Suprapubic skin (tissue), 4 donors: ENCODE measurements at places on chromosomes 11 and 22.

DNA sequence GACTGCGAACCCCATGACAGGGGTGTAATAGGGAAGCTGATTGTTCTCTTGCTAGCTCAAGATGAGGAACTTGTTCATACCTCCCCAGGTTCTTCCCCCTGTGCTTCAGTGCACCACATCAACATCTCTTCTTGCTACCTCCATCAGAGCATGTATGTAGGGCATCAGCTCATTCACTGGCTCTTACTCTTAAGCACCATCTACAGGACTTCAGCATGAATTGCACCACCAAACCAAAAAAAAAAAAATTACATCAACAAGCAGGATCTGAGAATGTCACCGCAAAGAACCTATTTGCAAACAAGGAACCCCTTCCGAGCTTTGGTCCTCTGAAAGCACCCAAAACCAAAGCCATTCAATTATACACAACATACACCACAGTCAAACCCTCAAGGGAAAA is 2226.5 kb upstream of the RAG2 start:
- DNase-seq = no peak

DNA sequence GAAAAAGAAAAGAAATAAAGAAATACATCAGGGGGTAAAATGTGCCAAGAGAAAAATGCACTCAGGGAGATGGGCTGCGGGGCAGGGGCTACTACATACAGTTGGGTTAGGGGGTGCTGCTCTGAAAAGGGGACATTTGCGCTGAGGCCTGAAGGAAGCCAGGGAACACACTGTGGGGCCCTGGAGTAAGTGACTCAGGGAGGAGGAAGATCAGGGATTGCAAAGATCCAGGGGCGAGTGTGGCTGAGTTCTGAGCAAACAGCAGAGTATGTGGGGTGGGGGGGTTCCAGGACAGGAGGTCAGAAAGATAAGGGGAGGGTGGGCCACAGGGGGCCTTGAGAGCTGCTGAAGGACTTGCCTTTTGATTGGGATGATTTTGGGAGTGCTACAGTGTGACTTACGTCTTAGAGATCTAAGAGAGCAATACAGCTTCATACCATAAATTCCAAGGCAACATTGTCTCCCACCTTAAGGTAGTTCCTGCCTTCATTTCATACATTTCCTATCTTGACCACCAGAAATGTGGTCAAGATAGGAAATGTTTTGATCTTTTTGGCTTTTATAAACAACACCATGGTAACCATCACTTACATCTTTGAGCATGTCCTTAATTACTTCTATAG is 5.8 kb downstream of the A4GALT start:
- DNase-seq = no peak

DNA sequence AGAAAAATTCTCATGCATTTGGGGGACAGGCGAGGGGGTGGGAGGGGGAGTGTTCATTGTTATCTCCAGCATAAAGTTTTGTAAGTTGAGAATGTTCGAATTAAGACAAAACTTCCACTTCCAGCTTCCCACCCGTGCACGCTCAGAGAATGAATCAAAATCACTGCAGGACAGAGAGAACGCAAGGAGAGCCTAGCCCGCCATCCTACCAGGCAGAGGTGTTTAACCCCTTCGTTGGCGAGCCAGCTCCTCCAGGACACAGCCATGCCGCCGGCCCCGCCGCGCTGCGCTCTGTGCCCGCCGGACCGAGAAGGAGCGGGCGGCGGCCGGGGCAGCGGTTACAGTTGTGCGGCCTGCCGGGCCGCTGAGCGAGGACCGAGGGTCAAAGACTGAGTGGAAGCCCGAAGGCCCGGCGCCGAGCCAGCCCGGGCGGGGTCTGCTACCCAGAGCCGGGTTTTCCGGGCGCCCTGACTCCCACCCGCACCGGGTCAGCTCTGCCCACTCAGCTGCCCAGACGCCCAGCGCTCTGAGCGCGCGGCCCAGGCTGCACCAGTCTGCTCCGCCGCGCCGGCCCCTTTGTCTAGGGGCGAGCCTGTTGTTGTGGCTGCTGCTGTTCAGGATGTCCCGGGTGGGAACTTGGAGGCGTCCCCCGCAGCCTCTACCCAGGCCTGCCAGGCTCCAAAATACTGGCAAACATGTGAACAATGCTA is at the start of gene NOX4:
Gene NOX4 (minus strand): TSS at position 395 of the 710 bp plus-strand sequence. CDS start 129 bp downstream, at position 266.
- DNase-seq = peak; percentile 81

DNA sequence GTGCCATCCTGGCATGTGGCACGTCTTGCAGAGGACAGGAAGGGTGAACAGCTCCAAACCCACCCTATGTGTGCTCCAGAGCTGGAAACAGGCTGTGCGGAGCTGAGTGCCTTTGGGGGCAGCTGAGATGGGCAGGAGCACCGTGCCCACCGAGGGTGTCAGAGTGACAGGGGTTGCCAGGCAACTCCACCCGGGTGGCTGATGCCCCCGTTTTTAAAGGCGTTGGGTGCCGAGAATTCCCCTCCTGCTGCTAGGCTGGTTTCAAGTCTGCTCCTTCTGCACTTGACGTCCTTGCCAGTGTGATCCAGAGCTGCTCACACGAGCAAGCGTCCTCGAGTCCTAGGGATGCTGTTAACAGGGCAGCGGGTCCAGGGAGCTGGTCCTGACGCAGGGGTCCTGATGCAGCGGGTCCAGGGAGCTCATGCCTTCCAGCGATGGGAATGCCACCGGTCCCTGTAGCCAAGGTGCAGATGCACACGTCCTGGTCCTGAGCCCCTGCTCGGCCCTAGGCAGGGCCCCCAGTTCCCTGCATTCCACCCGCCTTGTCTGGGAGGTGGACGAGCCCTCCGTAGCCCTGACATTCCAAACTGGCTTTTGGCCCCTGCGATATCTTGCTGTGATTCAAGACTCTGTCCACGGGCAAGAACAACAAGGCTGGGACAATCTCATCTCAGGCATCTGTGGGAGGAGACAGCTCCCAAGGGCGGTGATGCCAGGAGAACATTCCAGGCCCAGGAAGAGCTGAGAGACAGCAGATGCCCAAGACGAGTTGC is 4.9 kb downstream of the KCNQ1 start:
- no peak for DNase-seq

GRCh38 chr11:62472063-62472884 is 53.4 kb downstream of the SCGB1A1 start:
- DNase-seq = no peak

DNA sequence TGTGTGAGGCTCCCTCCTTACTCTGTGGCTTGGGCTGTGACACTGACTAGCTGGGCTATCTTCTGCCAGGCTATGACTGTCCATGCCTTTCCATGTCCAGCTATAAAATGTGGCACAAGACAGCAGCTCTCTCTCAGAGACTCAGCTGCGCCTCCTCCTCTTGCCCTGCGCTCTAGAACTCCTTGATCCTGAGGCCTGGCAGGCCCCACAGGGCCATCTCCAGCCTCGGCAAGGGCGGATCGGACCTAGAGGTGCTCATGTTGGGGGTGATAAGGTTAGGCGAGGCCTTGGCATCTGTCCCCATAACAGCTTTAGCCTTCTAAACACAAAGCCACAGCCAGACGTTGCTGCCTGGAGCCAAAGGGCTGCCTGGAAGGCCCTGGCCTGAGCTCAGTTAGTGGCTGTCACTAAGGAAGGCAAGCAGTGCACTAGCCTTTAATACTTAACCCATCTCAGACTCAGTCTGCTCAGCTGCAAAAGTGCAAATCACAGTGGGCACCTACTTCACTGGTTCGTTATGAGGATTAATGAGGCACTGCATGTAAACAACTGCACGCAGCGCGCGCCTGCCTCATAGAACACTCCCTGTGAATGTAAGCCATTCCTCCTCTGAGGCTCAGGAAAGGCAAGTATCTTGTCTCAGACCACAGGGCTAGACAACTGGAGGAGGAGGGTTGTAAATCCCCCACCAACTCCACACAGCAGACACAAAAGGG is 1.2 kb downstream of the GUCD1 start:
- DNase-seq = no peak

GRCh38 chr11:42528471-42528870 is 783.3 kb upstream of the API5 start:
- DNase-seq = no peak

DNA sequence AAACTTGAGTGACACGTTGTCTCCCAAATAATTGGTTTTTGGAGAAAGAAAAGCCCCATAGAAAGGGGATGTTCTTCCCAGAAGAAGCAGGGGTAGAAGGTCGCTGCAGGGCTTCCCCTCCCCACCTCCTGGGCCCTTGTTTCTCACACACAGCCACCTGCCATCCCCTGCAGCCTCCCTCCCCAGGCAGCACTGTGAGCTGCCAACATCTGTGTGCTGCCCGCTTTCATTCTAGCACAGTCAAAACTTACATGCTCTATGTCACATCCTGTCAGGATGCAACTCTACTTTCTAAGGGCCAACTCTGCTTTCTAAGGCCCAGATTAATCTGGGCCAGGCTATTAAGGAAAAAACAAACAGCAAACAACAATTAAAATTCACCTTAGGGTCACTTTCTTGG is 309.4 kb upstream of the ZC3H12C start:
- no peak for DNase-seq

- DNase-seq = no peak
These were observed 80.7 kb downstream of the GGT1 start for GRCh38 chr22:24683691-24684090.

GRCh38 chr11:50278756-50279155 is 246.1 kb downstream of the OR4C45 start:
- DNase-seq = no peak

- DNase-seq = no peak
These were observed 41.8 kb downstream of the GNB1L start for GRCh38 chr22:19812910-19813309.

DNA sequence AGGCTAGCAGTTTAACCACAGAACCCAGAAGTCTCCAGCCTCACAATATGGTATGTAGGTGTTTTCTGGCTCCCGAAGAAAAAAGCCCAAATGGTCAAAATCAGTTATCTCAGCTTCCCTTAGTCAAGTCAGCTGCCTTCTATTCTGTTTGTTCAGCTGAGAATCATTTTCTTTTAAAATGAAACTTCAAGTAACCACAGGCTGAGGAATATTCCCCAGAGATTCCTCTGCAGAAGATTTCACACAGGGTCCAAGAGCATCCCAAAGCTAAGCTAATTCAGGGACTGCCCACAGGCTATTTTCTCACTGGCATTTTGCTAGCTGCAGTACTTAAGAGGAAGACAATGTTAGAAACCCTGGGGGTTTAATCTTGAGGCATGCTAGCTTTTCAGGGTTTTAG is 977.0 kb upstream of the CHORDC1 start:
- no peak for DNase-seq

DNA sequence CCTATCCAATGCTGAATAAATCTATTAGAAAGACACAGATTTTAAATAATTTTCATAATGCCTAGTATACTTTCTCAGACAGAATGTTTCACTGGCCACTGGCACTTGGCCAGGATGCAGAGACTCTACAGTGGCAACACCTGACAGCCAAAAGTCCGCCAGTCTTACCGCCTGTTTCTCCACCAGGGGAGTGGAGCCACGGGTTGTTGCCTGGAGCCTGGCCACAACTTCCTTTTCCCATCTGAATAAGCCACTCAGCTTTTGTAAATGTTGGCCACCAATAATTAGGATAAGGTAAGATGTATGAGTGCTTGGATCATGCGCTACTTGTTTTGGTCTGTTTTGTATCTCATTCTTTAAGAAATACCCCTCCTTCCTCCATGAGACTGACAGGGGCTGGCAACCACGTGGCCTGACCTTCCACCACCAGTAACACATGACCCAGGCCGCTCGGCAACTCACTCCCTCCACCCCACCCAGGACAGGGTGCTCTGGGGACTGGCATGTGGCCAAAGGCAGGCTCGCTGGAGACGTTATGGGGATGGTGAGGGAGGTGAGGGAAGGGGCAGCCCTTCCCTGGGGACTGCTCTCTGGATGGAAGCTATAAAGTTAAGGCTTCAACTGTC is 93.0 kb upstream of the BID start:
- no peak for DNase-seq
